ENCODE measurements at places on chromosomes 16 and 17.

- DNase-seq = no peak
Observed at GRCh38 chr16:66490774-66491715, 58.9 kb downstream of the TK2 start.

DNA sequence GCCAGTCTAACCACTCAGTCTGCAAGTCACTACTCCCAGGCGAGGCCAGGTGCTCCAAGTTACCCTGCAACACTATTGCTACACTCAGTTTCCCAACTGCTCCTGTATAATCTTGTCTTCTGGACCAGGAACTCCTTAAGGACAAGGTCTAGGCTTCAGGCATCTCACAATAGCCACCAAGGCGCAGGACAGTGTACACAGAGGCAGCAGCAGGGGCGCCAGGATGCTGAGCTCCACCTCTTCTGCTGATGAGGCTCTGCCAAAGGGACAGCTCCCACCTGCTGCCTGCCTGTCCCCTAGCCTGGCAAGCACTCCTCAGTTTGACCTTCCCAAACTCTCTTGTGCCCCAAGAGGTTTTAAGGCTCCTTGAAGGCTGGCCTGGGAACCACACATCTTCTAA is 3.4 kb downstream of the SLC25A11 start:
- no peak for DNase-seq

DNA sequence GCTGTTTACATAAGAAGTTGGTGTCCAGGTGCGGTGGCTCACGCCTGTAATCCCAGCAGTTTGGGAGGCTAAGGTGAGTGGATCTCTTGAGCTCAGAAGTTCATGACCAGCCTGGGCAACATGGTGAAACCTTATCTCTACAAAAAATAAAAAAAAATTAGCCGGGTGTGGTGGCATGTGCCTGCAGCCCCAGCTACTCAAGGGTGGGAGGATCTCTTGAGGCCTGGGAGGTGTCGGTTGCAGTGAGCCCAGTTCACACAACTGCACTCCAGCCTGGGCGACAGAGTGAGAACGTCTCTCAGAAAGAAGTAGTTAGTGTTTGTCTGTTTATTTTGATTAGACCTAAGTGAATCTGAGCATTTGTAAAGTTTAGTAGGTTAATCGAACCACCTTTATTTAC is 12.8 kb downstream of the DDX19A start:
- peak; percentile 58 for DNase-seq

GRCh38 chr16:27460213-27460612 is 58.2 kb downstream of the IL21R start:
- no peak for DNase-seq

DNA sequence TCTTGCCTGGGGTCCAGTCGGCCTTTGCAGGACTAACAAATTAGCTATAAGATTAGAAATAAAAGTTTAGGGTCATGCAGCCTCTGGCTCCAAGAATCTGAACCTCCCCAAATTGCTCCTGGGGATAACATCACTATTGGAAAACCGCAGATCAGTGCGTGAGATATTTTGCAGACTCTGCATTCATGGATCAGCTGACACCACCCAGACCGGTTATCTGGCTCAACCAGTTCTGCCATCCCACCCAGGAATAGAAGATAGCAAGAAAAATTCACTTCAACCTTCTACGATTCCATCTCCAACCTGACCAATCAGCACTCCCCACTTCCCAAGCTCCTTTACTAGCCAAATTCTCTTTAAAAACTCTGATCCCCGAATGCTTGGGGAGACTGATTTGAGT is 4.3 kb upstream of the PGS1 start:
- peak; percentile 21 for DNase-seq

- DNase-seq = no peak
Observed at GRCh38 chr16:81657224-81657623, 121.9 kb upstream of the PLCG2 start.

DNA sequence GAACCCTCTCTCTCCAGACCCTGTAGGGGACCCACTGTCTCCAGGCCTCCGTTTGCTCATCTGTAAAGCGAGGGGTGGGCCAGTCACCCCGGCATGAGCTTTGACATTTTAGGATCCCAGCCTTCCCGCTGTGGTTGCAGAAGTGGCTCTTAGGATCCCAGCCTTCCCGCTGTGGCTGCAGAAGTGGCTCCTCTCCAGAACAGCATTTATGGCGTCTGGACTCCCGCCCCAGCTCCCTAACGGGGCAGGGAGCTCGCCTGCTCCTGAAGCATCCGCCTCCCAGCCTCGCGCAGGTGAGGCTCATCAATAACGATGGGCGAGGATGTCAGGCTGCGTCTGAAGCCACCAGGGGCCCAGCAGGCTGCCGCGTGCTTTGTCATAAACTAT is 222.3 kb upstream of the TNRC6C start:
- no peak for DNase-seq

DNA sequence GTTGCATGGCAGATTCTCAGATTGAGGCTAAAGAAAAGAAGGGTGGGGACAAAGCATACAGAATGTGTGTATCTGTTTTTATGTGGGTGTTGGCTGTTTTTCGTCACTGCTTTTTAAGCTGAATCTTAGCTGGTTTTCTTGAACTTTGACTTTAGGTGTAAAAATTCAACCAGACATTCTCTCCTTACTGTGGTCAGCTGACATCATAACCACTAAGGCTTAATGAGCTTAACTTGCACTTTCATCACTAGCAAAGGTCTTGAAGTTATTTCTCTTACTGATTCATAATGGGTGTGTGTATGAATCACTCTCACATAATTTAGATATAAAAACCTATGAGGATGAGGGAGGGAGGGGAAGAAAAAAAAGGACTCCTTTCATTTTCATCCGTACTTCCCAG is 4.0 kb upstream of the CDC6 start:
- no peak for DNase-seq

DNA sequence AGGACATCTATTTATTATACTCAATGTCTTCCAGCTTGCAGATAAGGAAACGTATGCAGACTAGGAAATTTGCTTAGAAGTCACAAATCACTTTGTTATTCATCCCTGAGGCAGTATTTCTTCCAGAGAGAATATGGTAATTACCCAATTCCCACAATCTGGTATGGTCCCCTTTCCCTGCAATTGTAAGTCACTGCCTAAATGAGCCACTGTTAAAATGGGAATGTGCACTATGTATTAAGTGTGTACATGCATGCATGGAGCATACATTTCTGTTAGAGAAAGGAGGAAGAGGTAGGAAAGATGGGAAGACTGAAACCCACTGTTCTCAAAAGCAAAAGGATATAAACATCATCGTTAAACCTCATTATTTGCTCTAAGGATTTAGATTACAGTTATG is 10.0 kb downstream of the NUFIP2 start:
- DNase-seq = no peak

GRCh38 chr17:48873696-48874443 is 18.7 kb upstream of the ATP5MC1 start:
- DNase-seq = no peak

DNA sequence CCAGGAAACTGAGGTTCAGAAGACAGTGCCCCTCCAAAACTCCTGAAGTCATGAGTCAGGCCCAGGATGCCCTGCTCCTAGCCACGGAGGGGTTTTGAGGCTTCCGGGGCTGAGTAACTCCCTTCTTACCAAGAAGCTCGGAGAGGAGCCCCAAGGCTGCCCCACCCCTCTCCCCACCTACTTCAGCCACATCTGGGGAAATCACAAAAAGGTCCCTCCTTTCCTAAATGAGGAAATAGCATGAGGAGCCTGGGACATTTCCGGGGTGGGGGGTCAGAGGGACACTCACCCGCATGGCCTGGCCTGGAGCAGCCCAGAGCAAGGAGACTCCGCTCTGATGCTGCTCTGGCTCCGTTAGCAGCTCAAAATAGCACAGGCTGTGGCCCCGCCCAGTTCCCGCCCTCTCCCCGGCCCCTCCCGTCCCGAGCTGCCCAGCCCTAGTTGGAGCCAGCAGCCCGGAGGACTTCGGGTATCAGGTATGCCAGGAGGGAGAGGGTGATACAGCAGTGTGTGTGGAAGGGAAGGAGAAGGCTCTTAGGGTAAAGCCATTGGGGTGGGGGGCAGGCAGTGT is 40.1 kb downstream of the MYO18A start:
- DNase-seq = peak; percentile 68

DNA sequence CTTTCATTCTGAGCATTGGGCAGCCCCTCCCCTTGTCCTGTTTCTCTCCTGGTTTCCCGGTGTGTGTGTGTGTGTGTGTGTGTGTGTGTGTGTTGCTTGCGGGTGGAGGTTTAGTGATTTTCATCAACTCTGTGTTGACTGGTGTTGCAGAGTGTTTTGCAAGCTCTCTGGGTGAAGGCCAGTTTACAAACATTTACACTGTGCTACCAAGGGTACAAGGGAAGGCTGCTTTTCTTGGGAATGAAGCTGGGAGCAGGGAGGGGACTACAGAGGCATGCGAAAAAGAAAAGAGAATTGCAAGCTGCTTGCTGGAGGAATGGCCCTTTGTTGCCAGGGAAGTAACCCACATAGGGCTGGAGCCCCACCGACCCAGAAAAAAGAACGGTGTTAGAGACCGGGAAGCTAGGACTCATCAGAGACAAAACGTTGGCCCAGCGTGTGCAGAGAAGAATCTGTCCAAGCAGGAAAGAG is 29.6 kb downstream of the HS3ST3B1 start:
- no peak for DNase-seq

DNA sequence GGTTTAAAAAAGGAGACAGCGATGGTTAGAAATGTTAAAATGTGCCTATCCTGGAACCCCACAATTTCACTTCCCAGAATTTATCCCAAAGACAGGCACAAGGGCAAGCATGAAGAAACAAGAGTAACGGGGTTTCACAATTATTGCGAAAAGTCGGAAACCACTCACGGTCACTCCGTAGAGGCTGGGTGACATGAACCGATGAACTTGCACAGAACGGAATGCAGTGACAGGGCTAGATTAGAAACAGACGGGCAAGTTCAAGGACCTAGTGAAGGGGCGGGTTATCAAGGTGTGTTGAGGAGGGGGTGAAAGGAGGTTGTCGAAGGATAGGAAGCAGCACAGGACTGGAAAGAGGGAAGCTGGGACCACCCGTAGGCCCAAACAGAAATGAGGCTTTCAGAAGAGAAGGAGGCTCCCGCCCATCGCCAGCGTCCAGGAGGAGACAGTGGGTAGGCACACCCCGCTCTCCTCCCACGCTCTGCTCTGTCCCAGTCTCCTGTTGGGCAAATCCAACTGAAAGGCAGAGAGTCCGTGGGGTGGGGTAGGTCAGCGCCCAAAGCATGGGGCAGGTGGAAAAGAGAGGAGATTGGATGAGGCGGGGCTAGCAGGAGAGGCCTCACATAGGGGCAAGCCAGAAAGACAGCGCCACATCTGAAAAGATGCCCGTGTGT is 47.4 kb upstream of the JPH3 start:
- DNase-seq = no peak

- DNase-seq = no peak
Observed at GRCh38 chr16:79758615-79759346, 158.2 kb upstream of the MAF start.

- DNase-seq = peak; percentile 32
Observed at GRCh38 chr17:17784657-17785267, 52.0 kb downstream of the SREBF1 start.

DNA sequence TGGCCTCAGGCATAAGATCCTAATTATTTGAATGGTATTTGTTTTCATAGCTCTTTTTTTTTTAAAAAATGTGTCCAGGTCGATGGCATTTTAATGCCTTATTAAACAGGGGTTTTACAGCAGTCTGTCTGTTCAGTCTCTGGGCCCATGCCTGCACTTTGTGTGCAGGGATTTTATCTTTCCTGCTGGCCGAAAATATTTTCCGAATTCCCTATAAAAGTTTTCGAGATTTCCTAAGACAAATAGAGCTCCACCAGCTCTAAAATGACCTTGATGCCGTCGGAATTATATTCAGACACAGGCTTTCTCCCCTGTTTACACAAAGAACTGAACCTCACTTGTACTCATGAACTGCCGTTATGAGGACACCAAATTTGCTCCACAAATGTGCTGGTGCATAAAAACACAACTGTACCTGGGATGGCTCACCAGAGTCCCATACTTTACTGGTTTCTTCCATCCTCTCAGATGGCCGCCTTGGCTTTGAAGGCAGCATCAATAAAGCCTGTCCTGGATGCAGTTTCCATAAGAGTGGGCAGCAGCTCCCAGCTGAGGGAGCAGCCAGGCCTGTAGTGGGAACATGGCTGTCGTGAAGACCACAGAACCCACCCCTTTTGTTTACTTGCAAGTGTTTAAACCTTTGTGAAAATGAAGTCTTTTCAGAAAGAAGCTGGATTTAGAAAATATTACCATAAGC is 44.9 kb downstream of the TBX4 start:
- DNase-seq = no peak

- DNase-seq = no peak
Observed at GRCh38 chr16:73846007-73846330, 450.6 kb upstream of the PSMD7 start.

GRCh38 chr17:27466743-27467375 is 10.6 kb downstream of the KSR1 start:
- DNase-seq = peak; percentile 33

All from erythroblast (primary cell).